ENCODE measurements at places on chromosomes 11 and 22.

- no peak for DNase-seq
These were observed 238.0 kb upstream of the NARS2 start for GRCh38 chr11:78812513-78813293.

GRCh38 chr11:3123761-3124733 lies 41.1 kb downstream of the OSBPL5 start:
- DNase-seq = no peak

GRCh38 chr11:130402570-130402969 lies 25.8 kb downstream of the ADAMTS8 start:
- no peak for DNase-seq

GRCh38 chr11:16572945-16573344 lies 165.5 kb upstream of the C11orf58 start:
- DNase-seq = no peak

DNA sequence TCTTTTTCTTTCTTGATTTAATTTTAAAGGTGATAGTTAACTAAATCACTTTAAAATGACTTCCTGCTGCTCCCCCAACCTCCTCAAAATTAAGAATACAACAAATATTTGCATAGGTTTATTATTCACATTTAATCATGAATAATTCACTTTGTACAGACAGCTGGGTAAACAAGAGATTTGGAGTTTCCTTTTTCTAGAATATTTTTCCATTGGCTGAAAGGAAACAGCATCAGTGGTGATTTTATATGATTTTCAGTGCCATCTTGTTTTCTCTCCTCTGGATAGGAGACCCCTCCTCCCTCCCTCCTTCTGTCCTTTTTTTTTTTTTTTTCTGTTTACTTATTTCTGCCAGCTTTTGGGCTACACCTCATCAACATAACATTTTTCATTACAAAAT lies 60.5 kb downstream of the LIF start:
- DNase-seq = no peak

DNA sequence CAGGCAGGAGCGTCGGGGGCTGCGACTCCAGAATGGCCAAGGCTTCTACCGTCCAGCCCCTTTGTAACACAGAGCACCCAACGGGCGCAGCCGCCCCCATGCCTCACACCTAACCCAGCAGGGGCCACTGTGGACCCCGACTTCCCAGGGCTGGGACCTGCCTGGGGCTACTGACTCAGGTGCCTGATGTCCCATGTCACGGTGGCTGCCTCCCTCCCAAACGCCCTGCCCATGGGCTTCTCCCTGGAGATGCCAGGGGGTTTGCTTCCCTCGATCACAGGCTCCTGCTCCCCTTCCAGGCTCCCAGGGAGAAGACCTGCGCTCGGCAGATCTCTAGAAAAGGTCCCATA lies 84.0 kb downstream of the MYEOV start:
- DNase-seq = no peak

- no peak for DNase-seq
These were observed 320.5 kb downstream of the MIAT start for GRCh38 chr22:26977741-26978376.

DNA sequence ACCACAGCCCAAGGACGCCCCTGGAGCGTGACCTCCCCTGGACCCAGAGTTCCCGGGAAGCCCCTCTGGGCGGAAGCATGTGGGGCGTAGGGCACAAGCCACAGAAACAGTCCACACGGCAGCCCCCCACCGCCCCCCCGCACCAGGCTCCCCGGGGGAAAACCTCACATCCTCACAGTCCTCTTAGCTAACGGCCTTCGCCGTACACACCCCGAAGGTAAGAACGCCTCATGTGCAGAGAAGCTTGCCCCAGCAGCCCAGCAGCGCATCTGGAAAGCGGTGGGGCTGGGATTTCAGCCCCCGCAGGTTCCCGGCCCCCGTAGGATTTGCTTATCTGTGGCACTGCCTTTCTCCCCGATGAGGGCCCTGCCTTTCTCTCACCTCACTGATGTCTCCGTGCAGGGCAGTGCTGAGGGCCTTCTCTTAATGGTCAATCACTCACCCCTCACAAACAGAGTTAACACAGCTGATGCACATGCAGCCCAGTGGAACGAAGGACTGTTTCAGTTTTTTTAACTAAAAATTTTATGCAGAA lies 309.2 kb downstream of the BRD1 start:
- DNase-seq = no peak

DNA sequence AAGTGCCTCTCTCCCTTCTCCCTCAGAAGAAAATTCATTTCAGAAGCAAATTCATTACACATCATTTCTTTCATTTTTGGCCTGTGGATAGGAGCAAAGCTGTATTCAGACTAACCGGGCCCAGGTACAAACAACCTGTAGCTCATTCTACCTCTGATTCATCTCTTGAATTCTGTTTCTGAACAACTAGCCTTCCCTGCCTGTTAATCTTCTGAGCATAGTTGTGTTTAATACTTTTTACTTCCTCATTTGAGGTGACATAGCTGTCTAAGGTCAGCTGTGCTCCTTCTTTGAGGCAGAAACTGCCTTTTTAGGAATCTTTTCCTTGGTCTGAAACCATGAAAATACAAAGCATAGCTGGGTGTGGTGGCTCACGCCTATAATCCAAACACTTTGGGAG lies 12.6 kb upstream of the IL18BP start:
- DNase-seq = no peak

- DNase-seq = no peak
These were observed 968.0 kb downstream of the OPCML start for GRCh38 chr11:132564091-132564885.

DNA sequence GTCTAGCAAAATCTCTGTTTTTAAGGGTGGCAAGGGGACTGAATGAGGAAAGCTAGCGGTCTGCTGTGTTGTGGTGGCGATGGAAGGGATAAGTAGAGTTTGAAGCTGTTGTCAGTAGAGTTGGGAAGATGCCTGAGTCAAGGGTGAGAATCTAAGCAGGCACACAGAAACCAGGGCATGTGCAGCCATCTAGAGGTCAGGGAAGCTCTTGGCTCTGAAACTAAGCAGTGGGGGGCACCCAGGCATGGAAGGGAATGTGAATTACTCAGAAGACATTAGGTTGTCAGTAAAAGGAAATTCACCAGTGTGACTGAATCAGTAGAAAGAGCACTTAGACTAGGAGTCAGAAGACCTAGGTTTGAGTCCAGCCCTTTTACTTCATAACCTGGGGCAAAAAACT lies 15.4 kb downstream of the BMAL1 start:
- no peak for DNase-seq

GRCh38 chr22:23282089-23282501 lies 101.8 kb downstream of the BCR start:
- DNase-seq = no peak

DNA sequence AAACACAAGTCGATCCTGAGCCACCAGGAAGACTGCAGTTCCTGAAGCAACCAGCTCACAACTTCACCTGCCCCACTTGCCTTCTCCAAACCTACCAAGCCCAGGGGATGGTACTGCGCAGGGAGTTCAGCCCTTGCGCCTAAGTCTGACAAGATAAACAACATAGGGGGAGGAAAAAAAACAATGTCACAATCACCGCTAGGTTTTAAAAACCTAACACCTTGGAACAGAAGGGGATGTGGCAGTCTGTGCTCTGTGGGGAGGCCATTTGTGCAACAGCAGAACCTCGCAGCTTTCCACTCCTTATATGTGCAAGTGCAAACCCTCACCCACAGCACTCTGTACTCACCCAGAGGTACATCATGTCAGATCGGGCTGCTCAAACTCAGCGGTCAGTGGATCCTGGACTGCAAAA lies 134.2 kb downstream of the RBFOX2 start:
- DNase-seq = no peak

- DNase-seq = peak; percentile 21
These were observed at the start of gene SYTL2 for GRCh38 chr11:85810871-85811611. Gene SYTL2, minus strand, starts transcription at chr11:85811141. Its CDS starts 53,416 bp downstream, at chr11:85757725.

All from stimulated activated CD8-positive, alpha-beta memory T cell treated with anti-CD3 and anti-CD28 coated beads, Interleukin-4, amount 100 ng/mL, for 4 hours (primary cell).